ENCODE measurements at places on chromosomes 4 and X. TPM values are rescaled to one million over a fixed set of nuclear protein-coding genes. Genes with fewer than 3 reads are reported as not detected.

DNA sequence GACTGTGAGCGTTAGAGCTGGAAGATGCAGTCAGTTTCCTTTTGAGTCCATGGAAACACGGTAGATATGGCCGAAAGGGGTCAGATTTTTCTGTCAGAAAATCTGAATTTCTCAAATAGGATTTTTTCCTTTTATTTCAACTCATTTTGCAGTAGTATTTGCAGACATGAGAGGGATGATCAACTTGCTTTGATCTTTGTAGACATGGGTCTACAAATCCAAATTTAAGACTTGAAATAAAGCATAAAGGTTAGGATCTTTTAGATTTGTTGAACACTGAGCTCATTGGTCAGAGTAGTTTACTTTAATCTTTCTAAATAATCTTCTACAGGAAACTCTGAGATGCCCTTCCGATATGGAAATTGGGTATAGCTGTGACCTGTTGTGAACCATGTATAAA is 44.7 kb downstream of the DOCK11 start:
- DNase-seq: no peak

GRCh38 chr4:77100234-77100633 is 24.4 kb upstream of the CCNI start:
- no peak for DNase-seq

- no peak for DNase-seq
Observed at GRCh38 chrX:138128027-138128671, 562.2 kb downstream of the ZIC3 start.

ETDA gene
- not detected for total RNA-seq

- DNase-seq: no peak
Observed at GRCh38 chr4:156243015-156243414, 289.3 kb upstream of the CTSO start.

VSIG4 gene
- 182 TPM for total RNA-seq

S100G gene
- not detected for total RNA-seq

- no peak for DNase-seq
Observed at GRCh38 chr4:45082101-45082500, 355.7 kb upstream of the GNPDA2 start.

GRCh38 chr4:62377700-62378099 is 1177.6 kb downstream of the ADGRL3 start:
- no peak for DNase-seq

- no peak for DNase-seq
Observed at GRCh38 chr4:145293658-145294057, 113.3 kb upstream of the OTUD4 start.

DNA sequence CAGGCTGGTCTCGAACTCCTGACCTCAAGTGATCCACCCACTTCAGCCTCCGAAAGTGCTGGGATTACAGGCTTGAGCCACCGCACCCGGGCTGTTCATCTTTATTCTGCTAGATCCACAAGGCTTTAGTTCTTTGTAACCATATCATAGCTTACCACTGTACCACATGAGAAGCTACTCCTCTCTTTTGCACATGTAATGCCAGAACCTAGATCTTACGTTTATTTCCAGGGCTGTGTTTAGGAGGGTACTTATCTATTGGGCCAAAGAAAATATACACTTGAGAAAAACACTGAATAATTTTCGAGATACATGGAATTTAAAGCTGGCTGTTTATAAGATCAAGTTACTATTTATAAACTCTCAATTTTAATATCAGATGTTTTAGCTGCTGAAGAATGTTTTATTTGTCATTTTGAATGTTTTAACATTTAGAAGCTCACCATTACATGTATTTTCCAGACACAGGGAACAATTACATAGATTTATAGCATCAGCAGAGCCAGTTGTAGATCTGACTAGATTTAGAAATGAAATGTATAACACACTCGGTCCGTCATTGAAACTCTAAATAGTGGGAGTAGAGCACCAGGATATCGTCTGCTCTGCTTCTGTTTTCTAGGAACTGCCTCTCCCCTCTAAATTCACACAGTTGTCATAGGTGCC is 155.3 kb upstream of the HAND2 start:
- DNase-seq: no peak

FREM3 gene
- total RNA-seq: 0.08 TPM

MAGEH1 gene
- 25.6 TPM for total RNA-seq

DNA sequence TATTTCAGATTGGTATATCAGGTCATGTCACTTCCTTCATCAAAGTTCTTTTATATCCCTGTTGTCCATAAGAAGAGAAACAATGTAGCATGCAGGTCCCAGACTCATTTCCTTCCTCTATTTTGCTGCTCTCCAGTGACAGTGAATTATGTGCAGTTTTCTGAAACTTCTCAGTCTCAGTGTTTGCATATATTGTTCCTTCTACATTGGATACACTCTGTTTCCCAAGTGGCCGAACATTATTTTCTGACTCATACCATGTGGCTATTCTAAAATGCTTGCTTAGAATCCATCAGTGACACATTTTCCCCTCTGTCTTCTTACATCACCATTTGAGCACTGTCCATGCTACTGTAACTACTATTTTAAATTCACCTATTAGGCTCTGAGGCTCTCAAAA is 305.7 kb downstream of the PDHA2 start:
- no peak for DNase-seq

GRCh38 chr4:69536980-69537379 is 41.3 kb upstream of the UGT2B4 start:
- DNase-seq: no peak

DNA sequence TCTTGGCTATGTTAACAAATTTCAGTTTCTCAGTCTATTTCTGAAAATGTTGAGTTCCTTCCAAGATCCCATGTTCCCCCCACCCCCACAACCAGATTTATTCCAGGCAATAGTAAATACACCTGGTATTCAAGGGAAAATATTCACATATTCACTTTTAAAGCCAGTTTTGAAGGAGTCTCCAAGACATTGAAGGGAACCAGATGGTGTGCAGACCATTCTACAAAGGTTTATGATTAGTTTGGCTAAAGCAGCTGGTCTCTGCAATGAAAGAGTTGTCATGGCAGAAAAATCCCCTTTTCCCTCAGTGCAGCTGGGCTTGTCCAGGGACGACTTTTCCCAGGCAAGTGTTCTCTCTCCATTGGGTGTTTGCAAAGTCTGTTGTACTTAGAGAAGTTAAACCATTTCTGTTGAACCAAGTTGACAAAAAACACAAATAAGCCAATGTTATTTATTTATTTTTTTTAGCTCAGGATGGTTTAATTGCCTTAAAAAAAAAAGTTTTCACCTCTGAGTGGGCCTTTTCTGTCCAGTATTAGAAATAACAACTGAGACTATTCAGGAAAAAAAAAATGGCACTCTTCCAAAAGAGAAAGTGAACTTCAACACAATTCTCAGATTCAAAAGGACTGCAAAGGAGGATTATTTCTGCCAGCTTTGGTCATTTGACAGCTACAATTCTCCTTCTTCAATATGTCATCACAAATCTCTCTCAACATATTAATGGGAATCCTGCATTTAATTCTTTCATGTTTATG is 410.6 kb downstream of the IL1RAPL1 start:
- DNase-seq: no peak

DNA sequence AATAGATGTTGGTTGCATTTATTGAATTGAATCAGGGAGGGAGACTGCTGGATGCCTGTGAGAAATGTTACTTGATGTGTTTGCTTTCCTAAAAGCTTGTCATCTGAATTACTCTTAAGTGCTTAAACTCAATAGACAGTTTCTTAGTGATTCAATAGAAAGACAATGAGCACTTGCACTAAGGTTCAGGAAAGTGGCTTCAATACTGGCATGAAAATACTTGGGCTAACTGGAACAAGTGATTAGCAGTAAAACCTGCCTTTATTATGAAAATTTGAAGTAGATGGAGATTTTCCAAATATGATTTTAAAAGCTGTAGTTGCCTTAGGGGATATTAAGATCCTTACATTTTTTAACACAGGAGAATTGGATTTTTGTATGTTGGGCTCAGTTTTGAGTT is 123.3 kb downstream of the RNF150 start:
- DNase-seq: no peak

GRCh38 chrX:2703991-2704369 is 12.9 kb downstream of the CD99 start:
- peak; percentile 36 for DNase-seq

DNA sequence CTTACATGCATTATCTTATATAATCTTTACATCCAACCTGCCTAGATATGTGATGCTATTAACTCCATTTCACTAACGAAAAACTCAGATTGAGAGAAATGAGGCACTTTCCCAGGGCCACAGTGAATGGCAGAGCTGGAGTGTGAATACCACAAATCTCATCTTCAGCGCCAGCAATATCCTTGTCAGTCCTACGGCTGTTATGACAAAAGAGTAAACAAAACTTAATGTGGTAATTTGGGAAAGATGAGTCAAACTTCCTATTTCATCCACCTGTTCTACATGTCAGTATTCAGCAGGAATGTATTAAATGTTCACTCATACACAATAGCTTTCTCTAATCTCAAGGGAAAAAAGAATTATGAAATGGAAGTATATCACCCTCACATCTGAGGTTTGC is 56.9 kb downstream of the FAT1 start:
- DNase-seq: no peak

CENPVL2 gene
- total RNA-seq: not detected

- no peak for DNase-seq
Observed at GRCh38 chr4:69589884-69590283, 49.6 kb downstream of the UGT2A2 start.

DNA sequence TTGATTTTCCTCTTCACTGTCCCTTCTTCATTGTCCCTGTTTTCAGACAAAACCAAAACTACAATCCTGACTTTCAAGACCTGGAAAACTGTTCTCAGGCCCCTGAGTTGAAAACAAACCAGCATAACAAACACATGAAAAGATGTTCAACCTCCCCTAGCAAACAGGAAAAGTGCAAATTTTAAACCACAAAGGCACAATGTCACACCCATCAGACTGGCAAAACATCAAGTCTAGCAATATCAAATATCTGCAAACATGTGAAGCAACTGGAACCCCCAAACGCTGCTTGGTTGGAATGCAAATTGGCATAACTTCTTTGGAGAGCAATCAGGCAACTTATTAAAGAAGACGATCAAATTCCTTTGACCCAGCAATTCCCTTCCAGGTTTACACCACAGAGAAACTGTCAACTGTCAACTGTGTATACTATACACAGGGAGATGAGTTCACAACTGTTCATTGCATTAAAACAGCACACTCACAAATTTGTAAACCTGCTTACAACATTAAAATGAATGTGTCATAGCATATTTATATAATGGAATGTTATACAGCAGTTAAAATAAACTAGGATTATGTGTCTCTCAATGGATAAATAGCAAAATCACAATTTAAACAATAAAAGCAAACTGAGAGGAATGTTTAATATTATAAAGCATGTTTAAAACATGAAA is 7.0 kb downstream of the USP46 start:
- no peak for DNase-seq

ODAM gene
- total RNA-seq: not detected

ADGRL3 gene
- total RNA-seq: 3.7 TPM

OTC gene
- 0.58 TPM for total RNA-seq

- DNase-seq: no peak
Observed at GRCh38 chr4:19752599-19752998, 499.1 kb upstream of the SLIT2 start.

DNA sequence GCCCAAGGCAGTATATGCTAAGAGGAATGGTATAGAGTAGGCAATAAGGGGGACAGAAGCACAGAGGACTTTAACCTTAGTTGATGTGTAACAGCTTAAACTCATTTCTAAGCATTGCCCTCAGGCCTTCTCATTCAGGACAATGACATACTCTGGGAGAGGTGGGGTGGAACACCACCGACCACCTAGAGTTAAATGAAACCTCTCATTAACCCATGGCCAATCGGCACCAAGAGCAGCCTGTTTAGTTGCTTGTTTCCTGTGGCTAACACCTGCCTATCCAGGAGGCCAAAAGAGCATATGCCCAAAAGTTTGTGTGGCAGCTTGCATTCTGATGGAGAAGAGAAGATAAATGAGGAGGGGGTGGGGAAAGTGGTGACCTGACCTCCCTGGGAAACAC is 88.7 kb upstream of the PLAC1 start:
- no peak for DNase-seq

SSX4B gene
- total RNA-seq: not detected

GRCh38 chr4:122665161-122665929 is 44.5 kb upstream of the IL21 start:
- DNase-seq: no peak

- peak; percentile 73 for DNase-seq
Observed at GRCh38 chr4:11073621-11074051, 355.1 kb downstream of the HS3ST1 start.

- DNase-seq: no peak
Observed at GRCh38 chr4:7062816-7063215, 5.0 kb downstream of the GRPEL1 start.

- no peak for DNase-seq
Observed at GRCh38 chrX:94908648-94909047, 1234.6 kb downstream of the FAM133A start.

PPP1R3F gene
- 17.5 TPM for total RNA-seq

PARM1 gene
- total RNA-seq: 91.8 TPM

GUCY1A1 gene
- total RNA-seq: 34.2 TPM

DNA sequence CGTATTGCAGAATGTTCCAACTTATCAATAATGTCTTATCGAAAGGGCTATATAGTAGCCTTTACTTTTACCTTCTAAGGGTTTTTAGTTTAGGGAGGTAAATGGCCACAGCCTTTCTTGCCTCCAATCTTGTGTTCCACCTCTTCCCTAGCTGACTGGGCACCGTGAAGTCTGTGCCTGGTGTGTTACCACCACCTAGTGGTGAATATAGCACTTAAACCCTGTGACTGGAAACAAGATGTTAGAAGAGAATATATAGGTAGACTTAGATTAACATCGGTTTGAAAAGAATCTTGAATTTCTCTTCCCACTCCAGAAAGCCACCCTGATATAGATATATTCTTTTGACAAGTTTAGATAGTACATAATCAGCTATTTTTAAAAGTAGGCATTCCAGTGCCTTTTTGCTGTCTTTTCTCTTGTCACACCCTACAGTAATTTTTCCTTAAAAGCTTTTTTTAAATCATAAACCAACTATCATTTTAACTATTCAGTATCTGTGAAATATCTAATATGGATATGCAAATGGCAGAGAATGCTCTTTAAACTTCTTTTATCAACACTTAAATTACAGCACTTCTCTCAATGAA is 27.8 kb upstream of the ADH7 start:
- DNase-seq: peak; percentile 29

CENPVL1 gene
- total RNA-seq: not detected

GC gene
- total RNA-seq: 0.21 TPM

CT45A3 gene
- total RNA-seq: not detected
